ENCODE measurements at places on chromosomes 4 and X.

DNA sequence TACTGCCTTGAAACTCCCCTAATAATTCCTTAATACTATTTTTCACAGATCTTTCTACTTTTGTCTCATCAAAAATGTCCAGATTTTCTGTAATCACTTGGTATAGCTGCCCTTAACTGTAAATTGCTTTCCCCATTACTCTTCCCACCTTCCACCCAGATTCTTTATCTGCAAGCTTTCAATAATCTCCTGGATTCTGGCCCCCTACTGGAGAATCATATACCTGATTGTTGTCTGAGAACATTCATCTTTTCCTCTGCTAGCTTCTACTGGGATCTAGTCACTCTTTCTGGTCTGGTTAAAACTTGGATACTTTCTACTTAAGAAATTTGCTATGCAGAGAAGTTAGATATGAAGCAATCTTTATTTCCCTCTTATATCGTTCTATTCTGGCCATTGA is 552.6 kb downstream of the PCDH19 start:
- DNase-seq: no peak

DNA sequence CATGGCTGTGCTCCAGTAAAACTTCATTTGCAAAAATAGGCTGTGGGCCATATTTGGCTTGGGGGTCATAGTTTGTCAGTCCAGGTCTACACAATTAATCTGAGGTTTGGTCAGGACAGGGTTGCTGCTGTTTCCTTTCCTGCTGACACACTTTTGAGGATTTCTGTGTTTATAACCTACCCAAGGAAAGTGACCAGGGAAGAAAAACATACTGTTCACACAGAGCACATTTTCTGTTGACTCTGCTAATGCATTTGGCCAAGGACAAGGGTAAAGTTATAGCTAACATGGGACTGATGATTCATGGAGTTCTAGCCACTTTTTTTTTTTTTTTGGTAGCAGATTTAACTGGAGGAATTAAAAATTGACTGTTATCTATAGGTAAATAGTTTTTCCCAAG is 43.9 kb upstream of the GEMIN8 start:
- DNase-seq: no peak

DNA sequence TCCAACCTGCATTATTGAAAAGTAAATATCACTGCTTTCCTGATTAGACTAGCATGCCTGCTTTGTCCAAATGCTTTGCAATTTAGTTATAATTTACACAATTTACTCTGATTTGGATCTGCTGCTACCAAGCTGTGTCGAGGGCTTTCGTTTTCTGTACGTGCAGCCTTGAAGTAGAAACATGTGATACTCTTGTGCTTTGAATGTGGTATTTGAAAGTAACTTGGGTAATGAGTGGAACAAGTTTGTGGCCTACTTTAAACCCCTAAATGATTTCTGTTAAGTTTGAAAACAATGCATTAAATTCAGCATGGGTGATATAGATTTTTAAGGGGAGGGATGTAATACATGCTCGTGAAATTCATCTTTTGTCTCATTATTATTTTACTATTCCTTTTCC is 240.7 kb downstream of the IQCM start:
- DNase-seq: no peak

DNA sequence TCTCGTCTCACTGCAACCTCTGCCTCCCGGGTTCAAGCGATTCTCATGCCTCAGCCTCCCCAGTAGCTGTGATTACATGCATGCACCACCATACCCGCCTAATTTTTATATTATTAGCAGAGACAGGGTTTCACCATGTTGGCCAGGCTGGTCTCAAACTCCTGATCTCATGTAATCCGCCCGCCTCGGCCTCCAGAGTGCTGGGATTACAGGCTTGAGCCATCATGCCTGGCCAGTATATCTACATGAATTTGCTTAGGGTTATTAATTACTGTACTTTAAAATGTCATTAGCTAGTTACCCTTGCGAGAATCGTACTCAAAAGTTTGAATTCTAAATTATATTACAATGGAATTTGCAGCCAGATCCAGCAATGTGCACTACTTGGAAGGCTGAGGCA is 8.9 kb downstream of the CPEB2 start:
- no peak for DNase-seq

- DNase-seq: no peak
These were observed 33.1 kb downstream of the LNX1 start for GRCh38 chr4:53558065-53558801.

DNA sequence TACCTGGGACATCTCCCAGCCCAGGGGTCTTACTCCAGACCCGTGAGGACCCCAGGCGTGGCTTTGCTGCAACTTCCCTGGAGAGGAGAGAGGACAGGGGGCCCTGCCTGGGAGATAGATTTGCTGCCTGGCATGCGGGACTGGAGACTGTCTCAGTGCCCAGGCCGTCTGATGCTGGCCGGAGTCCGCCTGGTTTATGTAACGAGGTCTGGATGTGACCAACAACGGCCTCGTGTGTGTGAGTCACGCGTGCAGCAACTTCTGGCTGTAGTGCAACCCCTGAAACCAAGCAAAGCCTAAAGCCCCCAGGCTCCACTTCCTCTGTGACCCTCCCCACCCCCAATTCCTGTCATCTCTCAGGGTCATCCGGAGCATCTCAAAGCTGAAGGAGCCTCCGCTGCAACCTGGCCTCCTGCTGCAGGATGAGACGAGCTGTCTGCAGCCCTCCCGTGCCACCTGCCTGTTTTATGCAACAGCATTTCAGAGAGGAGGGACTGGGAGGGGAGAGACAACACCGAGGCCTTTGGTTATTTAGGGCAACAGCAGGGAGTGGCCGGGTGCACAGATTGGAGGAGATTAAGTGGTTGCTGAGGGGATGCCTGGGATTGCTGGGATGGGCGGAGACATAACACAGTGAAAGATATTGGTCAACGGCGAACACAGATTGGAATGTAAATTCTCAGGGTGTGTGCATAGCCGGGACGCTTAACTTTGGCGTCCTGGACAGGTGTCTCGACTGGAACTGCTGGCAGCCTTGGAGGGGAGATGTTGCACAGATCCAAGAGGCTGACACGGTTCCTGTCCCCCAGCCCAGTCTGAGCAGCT is 16.0 kb downstream of the XG start:
- DNase-seq: no peak

DNA sequence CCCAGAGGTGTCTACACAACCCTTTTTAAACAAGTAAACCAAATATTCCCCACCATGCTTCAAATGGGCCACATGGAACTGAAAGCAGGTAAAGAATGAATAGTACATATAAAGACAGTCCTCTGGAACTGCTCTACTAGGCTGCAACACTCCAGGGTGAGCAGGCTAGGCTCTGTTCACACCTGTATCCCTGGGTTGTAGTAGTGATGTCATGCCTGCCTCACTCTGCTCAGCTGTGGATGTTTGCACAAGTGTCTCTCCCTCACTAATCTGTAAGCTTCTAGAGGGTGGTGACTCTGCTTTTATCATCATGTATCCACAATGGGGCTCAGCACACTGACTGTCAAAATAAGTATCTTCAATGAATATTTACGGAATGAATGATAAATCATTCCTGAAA is 20.4 kb downstream of the LEF1 start:
- DNase-seq: no peak

DNA sequence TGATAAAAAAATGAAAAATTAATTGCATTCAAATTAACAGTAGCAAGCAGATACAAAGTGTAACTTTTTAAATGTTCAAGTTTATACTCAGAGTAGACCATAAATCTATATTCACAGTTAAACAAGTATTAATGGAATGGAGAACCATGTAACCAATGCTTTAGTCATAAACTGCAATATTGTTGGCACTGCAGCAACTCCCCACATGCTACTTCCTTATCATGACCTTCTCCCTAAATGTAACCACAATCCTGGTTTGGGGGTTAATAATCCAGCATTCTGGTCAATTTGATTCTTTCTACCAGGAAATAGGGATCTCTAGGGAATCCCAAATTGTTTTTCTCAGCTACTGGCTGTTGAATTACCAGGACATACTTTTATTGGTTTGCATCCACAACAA is 223.9 kb upstream of the DCAF8L1 start:
- DNase-seq: no peak

GRCh38 chrX:46140272-46140671 is 404.9 kb downstream of the ZNF674 start:
- no peak for DNase-seq

All from activated CD4-positive, alpha-beta T cell treated with anti-CD3 and anti-CD28 coated beads, Interleukin-2, Interleukin-6, amounts not matched to agents 100 ng/mL and 50 ng/mL, durations not matched to agents 16 hours and 8 hours (primary cell).